BJ (cell line): ENCODE measurements at places on chromosomes 1 and 21.

- no peak for DNase-seq
These were observed 70.1 kb downstream of the CASZ1 start for GRCh38 chr1:10726355-10726754.

DNA sequence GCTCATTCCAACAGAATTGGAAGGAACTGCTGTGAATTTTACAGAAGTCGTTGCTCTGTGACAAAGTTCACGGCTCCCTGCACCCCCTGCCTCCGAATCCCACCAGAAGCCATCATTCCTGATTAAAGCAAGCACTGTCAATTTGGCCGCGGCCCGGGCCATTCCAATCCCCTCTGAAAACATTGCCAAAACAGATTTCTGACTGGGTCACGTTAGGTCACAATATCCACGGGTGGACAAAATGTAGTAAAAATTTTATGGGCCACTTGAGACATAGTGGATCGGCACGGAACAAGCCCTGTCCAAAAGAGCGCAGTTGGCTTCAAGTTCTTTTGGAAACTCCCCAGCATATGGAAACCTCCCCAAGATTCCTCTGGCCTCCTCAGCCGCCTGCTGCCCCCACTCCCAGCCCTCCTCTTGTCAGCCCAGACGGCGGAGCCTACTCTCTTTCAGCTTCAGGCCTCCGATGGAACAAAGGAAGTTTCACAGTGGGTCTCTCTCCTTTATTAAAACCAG is 67.2 kb upstream of the IFNAR2 start:
- no peak for DNase-seq

DNA sequence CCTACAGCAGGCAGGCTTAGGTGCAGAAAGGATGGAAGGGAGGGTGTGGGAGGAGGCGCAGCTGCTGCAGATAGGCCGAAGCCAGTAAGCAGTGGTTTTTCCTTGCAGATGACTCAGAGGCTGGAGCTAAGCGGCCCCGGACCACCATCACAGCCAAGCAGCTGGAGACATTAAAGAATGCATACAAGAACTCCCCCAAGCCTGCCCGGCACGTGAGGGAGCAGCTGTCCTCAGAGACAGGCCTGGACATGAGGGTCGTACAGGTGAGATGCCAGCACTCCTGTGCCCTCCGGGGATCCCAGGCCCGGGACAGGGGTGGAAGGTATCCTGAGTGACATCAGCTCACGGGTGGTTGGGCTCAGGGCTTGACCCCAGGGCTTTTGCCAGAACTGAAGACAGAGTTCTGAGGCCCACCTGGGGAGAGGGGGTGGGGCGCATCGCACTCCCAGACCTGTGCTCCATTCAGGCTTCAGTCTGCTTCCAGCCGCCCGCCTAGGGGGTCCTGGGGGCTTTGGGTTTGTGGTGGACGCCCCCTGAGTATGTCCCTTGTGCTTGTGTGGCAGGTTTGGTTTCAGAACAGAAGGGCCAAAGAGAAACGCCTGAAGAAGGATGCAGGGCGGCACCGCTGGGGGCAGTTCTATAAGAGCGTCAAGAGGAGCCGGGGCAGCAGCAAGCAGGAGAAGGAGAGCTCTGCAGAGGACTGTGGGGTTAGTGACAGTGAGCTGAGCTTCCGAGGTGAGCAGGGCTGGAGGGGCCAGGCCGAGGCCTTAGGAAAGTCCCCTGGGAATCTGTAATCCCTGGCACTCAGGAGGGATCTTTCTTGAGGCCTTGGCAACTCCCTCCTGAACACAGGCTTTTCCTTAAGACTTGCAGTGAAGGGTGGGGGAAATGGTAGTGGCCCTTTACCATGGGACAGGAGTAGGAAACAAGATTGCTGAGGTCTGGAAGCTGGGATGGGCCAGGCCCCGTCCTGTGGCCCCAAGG is 41.5 kb downstream of the LHX4 start:
- no peak for DNase-seq

DNA sequence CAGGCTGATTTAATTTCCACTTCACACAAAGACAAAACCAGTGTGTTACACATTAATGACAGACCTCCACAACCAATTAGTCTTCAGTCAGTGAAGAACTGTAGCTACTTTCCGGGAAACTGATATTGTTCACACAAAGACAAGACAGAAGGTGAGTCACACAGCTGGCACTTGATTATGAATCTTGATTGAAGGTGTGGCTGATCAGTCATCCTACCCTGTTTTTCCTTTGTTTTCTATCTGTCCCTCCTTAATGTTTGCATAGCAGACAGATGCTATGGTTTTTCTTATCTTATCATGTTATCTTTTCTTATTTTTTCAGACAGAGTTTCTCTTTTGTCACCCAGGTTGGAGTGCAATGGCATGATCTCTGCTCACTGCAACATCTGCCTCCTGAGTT is 185.1 kb upstream of the GREM2 start:
- DNase-seq: no peak

DNA sequence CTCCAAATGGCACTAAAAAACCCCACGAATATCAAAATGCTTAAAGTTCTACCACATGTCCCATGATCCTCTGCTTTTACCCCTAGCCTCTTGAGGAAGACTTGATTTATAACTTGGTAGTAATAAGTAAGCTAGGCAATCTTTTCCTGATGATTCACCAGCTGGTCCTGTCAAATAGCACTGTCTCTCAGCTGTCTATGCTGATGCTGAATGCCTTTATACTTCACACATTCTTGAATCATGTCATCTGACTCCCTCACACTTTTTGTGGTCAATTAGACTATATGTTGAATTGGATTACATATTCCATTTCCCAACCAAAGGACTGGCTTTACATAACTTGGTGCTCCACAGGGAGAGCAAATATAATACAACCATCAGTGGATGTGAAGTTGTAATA is 16.6 kb downstream of the C21orf91 start:
- DNase-seq: no peak
